ENCODE measurements at places on chromosomes 16 and 17.
A peak's percentile ranks its signal among the peaks of the same experiment; 100 is the strongest.

GRCh38 chr17:56425483-56425882 is 168.0 kb upstream of the NOG start:
- DNase-seq = no peak

DNA sequence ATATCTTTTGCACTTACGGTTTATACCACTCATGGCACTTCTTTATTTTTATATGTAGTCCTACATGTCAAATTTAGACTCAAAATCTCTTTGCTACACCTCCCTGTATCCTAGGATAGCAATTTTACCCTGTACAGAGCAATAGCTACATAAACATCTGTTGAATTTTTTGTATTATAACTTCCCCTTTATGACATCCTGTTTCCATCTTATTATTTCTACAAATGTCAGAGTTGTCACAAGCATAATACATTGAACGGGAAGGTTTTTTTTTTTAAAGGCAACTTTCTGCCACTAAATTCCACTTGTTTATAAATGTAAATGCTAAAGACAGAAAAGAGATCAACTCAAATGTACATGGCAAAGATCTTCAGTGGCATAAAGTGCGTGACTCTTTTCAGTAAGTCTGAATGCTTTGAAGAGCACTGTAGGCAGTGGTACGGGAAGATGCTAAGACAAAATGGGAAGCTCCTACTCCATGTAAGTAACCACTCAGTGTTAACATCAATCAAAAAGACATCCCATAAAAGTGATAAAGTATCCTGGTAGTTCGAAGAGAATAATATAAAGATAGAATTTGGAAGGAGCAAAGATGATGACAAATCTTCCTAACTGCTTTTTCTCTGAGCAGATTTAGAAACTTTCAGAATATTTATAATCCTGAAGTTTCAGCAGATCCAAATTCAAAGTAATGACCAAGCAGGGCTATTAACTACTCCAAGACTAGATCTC is 26.8 kb downstream of the GNA13 start:
- no peak for DNase-seq

DNA sequence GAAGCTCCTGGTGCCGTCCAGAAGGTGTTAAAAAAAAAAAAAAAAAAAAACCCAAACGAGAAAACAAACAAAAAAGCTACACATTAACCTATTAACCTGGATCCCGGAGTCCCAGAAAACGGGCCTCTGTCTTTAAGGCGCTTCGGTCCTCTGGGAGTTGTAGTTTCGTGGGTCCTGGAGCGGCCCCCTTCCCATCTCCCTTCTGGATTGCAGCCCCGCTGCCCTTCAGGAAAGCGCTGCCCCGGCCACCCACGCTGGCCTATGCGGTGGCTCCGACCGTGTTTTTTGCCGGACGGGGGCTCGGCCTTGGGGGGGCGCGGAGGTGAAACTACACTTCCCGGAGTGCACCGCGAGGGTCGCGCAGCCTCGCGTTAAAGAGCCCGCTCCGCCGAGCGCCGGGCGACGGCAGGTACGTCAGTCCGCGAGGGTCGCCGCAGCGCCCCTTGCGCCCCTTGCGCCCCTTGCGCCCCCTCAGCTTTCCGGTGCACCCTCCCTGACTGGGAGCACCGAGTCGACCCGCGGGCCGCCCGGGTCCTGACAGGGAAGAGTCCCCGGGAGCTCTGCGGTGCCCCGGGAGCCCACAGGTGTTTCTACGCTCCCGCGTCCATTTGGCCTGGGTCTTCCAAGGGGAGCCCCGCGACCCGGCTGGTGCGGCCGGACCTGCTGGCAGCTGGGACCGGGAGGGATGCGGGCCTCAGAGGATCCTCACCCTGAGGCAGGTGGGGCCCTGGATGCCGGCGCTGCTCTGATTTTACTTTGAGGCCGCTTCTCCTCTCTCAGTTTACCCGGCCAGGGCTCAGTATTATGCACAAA is at the start of gene FCSK:
TSS of gene FCSK (plus strand) at position 374 of the 813 bp plus-strand sequence. CDS start 8,596 bp downstream, outside the sequence.
- DNase-seq = peak; percentile 81

GRCh38 chr16:3259836-3260235 is 3.4 kb upstream of the MEFV start:
- DNase-seq = no peak

- no peak for DNase-seq
Observed at GRCh38 chr16:13471036-13471435, 448.9 kb upstream of the ERCC4 start.

DNA sequence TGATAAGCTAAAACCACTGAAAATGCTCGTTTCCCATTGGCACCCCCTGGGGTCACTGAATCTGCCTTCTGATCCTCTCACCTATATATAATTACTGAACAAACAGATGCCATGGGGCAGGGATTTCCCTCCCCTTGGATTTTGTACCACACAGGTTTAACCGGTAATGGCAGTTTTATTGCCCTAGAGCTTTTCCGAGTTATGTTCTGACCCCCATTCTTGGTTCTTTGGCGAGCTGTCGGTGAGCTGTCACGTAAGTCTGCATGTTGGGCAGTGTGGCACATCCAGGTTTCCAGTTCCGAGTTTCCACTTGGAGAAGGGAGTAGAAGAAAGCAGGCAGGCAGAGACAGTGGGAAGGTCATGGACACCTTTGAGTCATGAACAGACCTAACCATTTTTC is 7.1 kb downstream of the TMEM97 start:
- DNase-seq = no peak

DNA sequence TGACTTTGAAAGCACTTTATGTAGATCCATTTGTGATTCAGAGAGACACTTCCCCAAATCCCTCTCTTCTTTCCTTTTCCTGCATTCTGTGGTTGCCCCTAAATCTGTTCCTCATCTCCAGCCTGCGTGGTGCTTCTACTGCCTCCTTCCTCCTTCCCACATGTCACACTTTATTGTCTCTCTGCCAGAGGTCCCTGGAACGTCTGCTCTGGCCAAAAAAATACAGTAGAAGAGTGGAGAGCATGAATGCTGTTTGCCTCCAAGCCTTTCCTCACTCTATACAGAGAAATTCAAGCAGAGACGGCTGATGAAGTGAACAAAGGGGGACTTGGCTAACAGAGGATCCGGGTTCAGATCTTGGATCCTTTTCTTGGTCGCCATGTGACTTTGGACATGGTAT is 22.8 kb upstream of the IRX3 start:
- no peak for DNase-seq

DNA sequence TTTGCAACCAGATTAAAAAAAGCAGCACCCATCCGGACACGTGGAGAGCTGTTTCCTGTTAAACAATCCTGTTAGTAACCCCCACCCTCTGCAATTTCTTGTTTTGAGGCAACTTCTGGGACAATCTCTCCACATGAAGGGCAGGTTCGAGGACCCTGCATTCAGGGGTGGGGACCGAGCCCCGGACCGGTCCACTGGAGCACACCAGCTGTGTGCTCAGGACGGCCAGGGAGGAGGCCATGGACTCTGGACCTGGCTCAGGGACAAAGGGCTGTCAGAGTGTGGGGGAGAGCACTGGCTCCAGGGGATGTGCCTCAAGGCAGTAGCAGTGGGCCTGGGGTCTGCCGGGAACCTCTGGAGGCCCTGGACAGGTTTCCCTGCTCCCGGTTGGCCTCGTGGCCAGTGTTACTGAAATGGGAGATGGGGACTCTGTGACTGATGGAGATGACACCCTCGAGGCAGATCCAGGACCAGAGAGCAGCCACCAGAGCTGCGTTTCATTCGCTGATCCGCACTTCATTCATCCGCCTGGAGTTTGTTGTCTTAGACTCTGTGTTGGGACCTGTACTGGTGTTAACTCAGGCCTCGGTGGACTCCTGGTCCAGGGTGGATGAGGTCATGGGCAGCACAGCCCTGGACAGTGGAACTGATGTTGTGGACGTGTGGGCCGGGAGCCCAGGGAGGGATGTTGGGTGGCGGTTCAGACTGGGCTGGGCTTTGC is 2.9 kb upstream of the CPNE7 start:
- no peak for DNase-seq

DNA sequence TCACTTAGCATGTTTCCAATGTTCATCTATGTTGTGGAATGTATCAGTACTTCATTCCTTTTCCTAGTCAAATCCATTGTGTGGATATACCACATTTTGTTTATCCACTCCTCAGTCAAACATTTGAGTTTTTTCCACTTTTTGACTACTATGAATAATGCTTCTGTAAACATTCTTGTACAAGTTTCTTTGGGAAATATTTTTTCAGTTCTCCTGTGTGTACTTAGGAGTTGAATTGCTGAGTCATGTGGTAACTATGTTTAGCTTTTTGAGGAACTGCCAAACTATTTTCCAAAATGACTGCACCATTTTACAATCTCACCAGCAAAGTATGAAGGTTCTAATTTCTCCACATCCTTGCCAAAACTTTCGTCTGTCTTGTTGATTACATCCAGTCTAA is 223.7 kb upstream of the AXIN2 start:
- DNase-seq = no peak

DNA sequence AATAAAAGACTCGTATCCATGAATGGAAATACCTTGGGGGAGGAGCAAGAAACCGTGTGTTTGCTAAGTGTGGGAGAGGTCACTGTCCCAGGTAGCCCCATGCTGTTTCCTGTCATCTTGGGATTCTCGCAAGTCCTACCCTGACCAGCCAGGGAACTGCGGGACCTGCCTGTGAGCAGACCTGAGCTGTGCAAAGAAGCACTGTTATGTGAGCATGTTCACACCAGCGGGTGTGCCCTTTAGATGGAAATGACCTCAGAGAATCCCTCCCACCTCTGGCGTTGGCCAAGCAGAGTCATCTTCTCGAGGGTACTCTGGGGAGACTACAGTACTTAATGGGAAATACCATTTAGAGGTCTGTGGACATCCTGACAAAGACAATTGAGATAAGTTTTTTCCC is 127.0 kb upstream of the MON1B start:
- DNase-seq = no peak

DNA sequence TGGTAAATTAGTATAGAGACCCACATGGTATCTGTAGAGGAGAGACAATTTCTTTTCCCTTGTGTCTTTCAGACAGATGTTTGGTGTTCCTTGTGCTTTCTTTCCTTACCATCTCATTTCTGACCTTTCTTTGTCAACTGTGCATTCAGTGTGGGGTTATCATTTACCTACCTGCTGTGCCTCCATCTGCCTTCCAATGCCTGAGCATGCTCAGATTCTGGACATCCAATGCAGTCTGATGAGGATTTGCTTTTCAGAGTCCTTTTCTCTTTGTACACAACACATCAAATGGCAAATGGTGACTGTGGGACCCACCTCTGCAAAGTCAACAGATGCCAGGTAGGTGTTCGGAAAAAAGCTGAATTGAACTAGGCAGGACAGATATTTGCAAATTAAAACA is 364.8 kb downstream of the CA10 start:
- DNase-seq = no peak

- no peak for DNase-seq
Observed at GRCh38 chr16:9739301-9739700, 442.9 kb downstream of the GRIN2A start.

GRCh38 chr16:86088816-86089215 is 189.9 kb downstream of the IRF8 start:
- no peak for DNase-seq
